ENCODE measurements at places on chromosomes 1 and 21. TPM values are rescaled to one million over a fixed set of nuclear protein-coding genes. Genes with fewer than 3 reads are reported as not detected.
A peak's percentile ranks its signal among the peaks of the same experiment; 100 is the strongest.

GRCh38 chr1:2228694-2229036 is 546 bp downstream of the SKI start:
- H3K4me3 ChIP-seq = peak overlapping the region; percentile 85
- peak; percentile 23 for DNase-seq
- H3K4me1 ChIP-seq = peaks cover 28% of the 10 kb centered on the region
- H3K36me3 ChIP-seq = no peaks in the 10 kb centered on the region
- no peak overlapping the region for H3K27ac ChIP-seq

DNA sequence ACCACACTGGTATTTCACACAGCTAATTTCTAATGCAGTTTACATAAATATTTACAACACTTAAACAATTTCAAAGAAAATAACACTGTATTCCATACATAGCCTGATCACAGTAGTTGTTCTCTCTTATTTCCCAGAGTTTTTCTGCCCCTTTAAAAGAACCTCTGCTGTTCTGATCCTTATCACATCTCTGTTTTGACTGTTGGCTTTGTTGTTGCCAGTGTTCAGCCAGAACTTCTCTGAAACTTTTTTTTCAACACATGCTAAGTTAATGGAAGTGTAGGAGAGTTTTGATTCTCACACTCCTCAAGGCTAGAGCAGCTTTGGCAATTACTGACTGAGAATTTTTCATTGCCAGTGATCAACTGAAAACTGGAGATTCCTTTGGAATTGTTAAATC is 11.1 kb downstream of the SELE start:
- H3K4me1 ChIP-seq = no peaks in the 10 kb centered on the region
- no peak for DNase-seq
- H3K27ac ChIP-seq = no peak overlapping the region
- no peak overlapping the region for H3K4me3 ChIP-seq
- no peaks in the 10 kb centered on the region for H3K36me3 ChIP-seq

DNA sequence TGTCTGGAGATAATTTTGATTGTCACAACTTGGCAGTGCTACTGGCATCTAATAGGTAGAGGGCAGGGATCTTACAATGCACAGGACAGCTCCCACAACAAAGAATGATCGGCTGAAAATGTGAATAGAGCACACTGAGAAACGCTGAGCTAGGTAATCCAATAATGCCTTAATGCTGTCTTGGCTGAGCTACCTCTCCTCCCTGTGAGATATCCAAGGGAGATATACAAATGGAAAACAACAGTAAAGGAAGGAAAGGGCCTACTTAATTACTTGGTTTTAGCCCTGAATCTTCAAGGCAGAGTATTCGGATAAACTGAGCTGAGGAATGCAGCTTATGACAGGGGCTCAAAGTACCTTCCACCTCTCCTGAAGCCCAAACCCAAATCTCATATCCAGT is 2.9 kb downstream of the DNASE2B start:
- DNase-seq = no peak
- H3K27ac ChIP-seq = no peak overlapping the region
- no peaks in the 10 kb centered on the region for H3K36me3 ChIP-seq
- H3K4me3 ChIP-seq = no peak overlapping the region
- no peaks in the 10 kb centered on the region for H3K4me1 ChIP-seq
- no peaks in the 10 kb centered on the region for H3K27me3 ChIP-seq

GRCh38 chr1:93714356-93714755 is 32.7 kb upstream of the BCAR3 start:
- no peaks in the 10 kb centered on the region for H3K27me3 ChIP-seq
- H3K36me3 ChIP-seq = no peaks in the 10 kb centered on the region
- H3K27ac ChIP-seq = no peak overlapping the region
- no peak for DNase-seq

FCRL3 gene
- total RNA-seq = not detected

CNTN2 gene
- 2.2 TPM for total RNA-seq

DNA sequence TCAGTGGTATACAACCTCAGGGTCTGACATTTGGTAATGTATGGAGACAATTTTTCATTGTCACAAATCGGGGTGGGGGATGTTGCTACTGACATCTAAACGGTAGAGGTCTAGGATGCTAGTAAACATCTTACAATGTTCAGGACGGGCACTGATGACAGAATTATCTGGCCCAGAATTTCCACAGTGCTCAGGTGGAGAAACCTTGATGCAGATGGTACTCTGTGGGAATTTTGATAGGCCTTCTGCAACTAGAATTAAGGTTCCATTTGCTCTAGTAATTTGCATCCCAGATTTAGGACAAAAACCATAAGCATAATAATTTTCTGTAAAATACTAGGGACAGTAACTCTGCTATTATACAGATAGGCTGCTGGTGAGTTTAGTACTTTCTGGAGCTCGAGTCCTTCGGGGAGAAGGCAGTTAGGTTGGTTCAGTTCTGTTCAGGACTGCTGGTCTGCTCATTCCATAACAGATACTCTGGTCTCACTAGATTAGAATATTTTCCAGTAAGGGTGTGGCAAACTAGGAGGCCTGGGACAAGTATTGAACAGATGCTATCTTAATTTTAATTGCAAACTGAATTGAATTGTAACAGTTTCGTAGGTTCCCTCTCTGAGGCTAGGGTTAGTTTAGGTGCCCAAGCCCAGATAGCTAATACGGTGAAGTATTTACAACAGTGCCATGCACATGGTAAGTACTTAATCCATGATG is 11.4 kb downstream of the METTL13 start:
- no peak overlapping the region for H3K4me3 ChIP-seq
- no peaks in the 10 kb centered on the region for H3K4me1 ChIP-seq
- H3K27me3 ChIP-seq = no peaks in the 10 kb centered on the region

GRCh38 chr1:29651684-29652665 is 415.7 kb downstream of the PTPRU start:
- no peaks in the 10 kb centered on the region for H3K4me1 ChIP-seq
- no peaks in the 10 kb centered on the region for H3K36me3 ChIP-seq
- no peak for DNase-seq
- H3K27me3 ChIP-seq = no peaks in the 10 kb centered on the region
- no peak overlapping the region for H3K27ac ChIP-seq

DNA sequence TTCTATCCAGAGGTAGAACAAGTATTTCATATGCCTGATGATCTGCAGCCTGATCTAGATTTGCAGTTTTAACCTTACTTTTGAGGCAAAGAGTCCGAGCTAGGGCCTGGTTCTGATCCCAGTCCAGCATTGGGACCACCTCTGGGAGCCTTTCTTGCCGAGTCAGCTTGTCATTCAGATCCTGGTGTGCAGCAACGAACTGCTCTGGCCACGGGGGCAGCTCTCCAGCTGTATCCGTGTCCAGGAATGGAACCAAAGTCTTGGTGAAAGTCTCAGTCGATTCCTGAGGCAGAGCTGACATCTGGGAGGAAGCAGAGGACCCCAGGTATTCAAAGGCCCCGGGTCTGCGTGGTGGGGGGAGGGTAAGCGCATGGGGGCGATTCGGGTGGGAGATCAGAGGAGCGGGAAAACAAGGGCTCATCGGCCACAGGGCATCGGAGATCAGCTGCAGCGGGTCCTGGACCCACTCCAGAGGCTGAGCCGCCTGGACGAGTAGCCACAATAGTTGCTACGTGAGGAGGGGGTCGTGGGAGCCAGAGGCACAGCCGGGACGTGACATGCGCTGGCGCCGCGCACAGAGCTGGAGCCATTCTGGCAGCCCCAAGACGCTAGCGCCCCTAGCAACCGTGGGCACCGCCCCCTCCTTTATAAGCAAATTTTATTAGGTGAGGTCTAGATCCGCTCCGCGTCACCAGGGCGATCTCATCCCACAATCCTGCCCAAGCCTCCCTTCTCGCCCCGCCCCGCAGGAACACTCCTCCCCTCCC is 32.4 kb upstream of the BSDC1 start:
- H3K27ac ChIP-seq = no peak overlapping the region
- H3K4me1 ChIP-seq = peaks cover 22% of the 10 kb centered on the region
- H3K36me3 ChIP-seq = no peaks in the 10 kb centered on the region
